NCI-H69 (cell line): ENCODE measurements at places on chromosomes 7 and 10.
A peak's percentile ranks its signal among the peaks of the same experiment; 100 is the strongest.

DNA sequence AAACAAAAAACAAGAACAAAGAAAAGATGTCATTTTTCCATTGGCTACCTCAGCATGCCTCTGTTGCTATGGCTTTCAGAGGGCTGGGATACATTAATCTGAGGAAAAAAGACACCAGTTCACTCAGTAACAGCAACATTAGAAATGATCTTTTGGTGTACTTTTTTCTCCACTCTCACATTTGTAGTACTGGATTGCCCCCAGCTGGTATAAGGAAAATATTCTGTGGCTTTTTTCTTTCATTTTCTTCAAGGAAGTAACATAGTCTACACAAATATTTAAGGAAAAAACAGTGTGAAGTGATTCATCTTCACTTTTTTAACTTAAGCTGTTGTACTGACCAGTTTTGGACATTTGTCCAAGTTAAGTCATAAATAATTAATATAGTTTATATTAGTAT lies 482.3 kb downstream of the SORCS1 start:
- DNase-seq, result no peak

GRCh38 chr7:78571292-78571691 lies 772.7 kb downstream of the PHTF2 start:
- DNase-seq, result no peak

DNA sequence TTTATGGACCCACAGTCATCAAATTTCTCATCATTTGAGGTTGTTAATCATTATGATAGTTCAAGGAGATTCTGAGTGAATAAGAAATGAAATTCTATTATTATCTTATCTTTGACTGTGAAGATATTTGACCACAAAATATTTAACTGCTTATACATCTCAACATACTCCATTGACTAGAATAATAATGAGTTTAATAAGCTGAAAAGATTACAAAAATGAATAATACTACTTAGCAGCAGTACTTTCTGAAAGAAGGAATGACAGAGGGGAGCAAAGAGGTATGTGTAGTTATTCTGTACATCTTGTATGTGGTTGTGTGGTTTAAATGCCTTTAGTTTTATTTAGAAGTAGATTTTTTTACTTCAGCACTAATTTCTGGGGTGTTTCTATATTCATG lies 214.2 kb downstream of the PRKG1 start:
- no peak for DNase-seq

DNA sequence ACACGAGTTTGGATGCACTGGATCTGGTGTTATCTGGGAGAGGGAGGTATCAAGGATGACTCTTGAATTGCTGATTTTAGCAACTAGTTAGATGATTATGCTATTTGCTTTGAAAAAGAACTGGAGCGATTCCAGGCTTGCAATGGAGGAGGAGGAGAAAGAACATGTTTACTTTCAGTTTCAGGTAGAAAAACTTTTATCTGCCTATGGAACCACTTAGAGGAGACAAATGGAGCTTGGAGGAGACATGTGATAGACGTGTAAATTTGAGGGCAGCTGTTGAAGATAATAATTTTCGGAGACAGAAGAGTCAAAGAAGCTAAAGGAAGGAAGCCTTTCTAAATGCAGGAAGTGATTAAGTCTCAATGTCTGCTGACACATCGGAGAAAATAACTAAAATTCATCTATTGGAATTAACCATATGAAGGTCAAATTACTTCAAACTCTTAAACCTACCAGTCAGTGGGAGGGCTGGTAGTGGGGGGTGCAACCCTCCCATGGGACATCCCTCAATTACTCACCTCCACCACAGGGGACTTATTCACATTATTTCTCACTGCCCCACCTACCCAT lies 56.4 kb upstream of the GNAI1 start:
- peak; percentile 60 for DNase-seq

DNA sequence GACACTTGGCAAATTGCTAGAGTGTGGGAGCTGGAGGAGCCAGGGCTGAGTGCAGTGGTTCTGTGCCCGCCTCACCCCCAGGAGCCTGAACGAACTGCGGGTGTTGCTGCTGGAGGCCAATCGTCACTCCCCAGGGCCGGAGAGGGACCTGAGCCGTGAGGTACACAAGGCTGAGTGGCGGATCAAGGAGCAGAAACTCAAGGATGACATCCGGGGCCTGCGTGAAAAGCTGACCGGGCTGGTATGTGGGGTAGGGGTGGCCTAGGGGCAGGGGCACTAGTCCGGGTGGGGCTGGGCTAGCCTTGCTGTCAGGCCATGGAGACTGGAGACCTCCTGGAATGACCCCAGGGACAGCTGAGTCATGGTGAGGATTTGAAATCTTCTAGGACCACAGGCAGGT lies 56.7 kb upstream of the GTF2IRD1 start:
- DNase-seq, result no peak

DNA sequence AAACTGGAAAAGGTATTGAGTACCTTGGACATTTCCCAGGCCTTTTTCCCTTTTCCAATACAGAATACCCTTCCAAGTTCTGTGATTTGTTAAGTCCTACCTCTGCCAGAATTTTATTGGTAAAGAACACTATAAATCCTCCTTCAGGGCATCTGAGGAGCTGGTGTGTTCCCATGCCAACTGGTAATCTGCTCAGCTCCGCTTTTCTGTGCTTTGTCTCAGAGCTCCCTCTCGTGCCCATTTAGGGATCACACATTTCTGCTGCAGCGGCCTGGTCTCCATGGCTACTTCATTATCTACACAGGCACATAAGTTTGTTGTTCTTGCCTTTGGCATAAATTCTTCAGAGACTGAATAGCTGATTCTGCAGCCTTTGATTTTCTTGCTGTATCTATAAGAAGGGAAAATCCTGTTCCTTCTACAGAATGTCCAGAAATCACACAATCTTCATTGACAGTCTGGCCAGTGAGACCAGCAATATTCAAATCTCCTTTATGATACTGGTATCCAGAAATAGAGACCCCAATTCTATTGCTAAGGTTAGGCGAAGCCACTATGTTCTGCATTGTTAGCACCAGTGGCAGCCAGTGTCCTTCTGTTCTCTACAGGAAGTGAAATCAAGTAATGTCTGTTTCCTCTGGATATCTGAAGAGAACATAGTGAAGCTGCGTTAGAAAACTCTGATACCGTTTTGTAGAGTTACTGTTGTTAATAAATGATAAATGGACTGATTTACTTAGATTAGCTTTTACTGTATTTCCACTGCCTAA lies 51.9 kb downstream of the DENND11 start:
- peak; percentile 77 for DNase-seq

- no peak for DNase-seq
Measured at GRCh38 chr10:22648547-22648961, 65.8 kb downstream of the PIP4K2A start.

GRCh38 chr7:36758879-36759278 lies 34.6 kb upstream of the AOAH start:
- peak; percentile 45 for DNase-seq

DNA sequence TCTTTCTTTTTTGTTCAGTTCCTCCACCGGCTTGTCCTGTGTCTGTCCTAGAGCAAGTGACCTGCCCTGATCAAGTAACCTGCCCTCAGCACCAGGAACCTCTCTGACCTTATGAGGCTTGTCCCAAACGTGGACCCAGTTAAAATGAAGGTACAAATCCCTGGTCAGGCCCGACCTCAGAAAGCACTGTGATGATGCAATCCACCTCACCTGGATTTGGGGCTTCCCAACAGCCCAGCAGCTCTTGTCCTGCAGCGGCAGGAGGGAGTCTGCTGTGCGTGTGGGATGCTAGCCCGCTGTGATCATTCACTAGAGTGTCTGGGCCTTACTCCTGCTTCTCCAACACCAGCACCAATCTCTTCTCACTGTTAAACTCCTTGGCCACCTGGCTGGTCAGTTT lies 11.2 kb downstream of the COL17A1 start:
- DNase-seq, result no peak
